ENCODE measurements at places on chromosomes 16 and 17. TPM values are rescaled to one million over a fixed set of nuclear protein-coding genes. Genes with fewer than 3 reads are reported as not detected.
A peak's percentile ranks its signal among the peaks of the same experiment; 100 is the strongest.

DNA sequence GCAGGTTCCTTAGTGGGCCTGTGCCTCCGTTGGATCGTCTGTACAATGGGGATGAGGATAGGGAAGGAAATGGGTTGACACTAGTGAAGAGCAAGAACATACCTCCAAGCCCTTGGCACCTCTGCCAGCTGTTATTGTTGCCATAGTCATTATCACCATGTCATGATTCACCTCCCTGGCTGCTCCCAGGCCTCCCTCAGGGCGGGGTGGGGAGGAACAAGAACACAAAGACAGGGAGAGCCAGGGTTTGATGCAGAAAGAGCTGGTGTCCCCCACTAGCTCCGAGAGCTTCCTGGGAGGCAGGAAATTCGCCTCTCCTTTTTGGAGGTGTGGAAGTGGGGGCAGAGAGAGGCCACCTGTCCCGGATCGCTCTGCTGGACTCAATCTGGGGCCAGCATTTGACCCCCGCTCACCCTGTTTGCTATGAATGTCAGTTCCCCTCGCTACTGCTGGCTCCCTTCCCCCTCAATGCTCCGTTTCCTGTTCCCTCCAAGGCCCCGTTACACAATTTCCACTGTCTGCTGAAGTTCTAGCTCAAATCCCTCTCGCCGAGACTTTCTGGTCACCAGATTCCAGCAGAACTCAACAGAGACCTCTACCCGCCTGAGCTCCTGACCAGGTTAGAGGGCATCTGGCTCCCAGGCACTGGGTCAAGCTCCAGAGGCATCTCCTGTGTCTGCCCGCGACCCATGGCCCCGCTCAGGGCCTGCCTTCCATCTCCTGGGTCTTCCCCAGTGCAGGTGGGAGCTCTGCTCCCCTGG lies 9.1 kb downstream of the TIMP2 start:
- no peak for DNase-seq
- H3K4me1 ChIP-seq: peaks cover 30% of the 10 kb centered on the region
- H3K4me3 ChIP-seq: no peak overlapping the region
- no peaks in the 10 kb centered on the region for H3K27me3 ChIP-seq

GRCh38 chr17:14921936-14922335 lies 343.2 kb downstream of the PMP22 start:
- no peaks in the 10 kb centered on the region for H3K36me3 ChIP-seq
- H3K4me1 ChIP-seq: no peaks in the 10 kb centered on the region
- no peak overlapping the region for H3K27ac ChIP-seq
- DNase-seq: no peak

- no peak overlapping the region for H3K27ac ChIP-seq
- peaks cover 19% of the 10 kb centered on the region for H3K4me1 ChIP-seq
- H3K36me3 ChIP-seq: no peaks in the 10 kb centered on the region
- no peaks in the 10 kb centered on the region for H3K27me3 ChIP-seq
- H3K4me3 ChIP-seq: peak overlapping the region; percentile 54
These were observed 3.6 kb upstream of the CBX4 start for GRCh38 chr17:79842656-79843473.

GRCh38 chr16:5450409-5451104 lies 353.0 kb upstream of the EEF2KMT start:
- no peaks in the 10 kb centered on the region for H3K36me3 ChIP-seq
- DNase-seq: no peak
- no peaks in the 10 kb centered on the region for H3K27me3 ChIP-seq
- no peak overlapping the region for H3K27ac ChIP-seq
- H3K4me1 ChIP-seq: no peaks in the 10 kb centered on the region

DNA sequence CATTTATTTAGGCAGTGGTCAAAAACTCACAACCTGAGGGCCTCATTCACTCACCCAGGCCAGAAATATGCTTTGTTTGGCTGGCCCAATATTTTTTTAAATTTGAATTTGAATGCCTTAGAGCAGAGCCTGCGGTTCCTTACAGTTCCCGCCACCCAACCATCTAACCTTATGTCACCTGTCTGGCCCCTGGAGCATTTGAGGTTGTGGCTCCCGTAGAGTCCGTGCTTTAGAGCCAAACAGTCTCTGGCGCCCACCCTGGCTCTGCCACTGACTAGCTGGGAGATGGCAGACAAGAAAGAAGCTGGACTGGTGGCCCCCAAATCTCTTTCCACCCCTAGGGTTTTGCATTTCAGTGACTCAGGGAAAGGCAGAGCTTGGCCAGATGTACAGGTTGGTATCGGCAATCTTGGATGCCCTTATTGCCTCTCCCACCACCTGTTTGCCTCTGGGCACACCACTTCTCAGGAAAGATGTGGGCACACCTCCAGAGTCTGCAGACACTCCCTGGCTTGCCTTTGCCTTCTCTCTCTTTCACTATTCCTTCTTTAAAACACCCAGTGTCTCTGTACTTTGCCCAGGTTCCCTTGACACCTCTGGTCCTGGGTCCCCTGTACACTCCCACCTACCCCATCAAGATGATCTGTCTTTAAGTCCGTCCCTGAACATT lies 1.9 kb upstream of the MAP3K14 start:
- H3K4me1 ChIP-seq: peaks cover 8% of the 10 kb centered on the region
- H3K27me3 ChIP-seq: no peaks in the 10 kb centered on the region
- DNase-seq: no peak
- H3K36me3 ChIP-seq: no peaks in the 10 kb centered on the region
- H3K4me3 ChIP-seq: no peak overlapping the region
- H3K27ac ChIP-seq: no peak overlapping the region

GRCh38 chr16:46582313-46582712 lies 38.9 kb downstream of the SHCBP1 start:
- no peaks in the 10 kb centered on the region for H3K36me3 ChIP-seq
- no peaks in the 10 kb centered on the region for H3K4me1 ChIP-seq
- H3K4me3 ChIP-seq: no peak overlapping the region

- DNase-seq: no peak
- H3K27me3 ChIP-seq: peaks cover 8% of the 10 kb centered on the region
- H3K4me3 ChIP-seq: peak within 1 kb of the TSS; percentile 33
- no peak within 1 kb of the TSS for H3K27ac ChIP-seq
- H3K36me3 ChIP-seq: no peaks in the 10 kb centered on the region
These were observed at the start of gene BEAN1 for GRCh38 chr16:66427036-66427860. Gene BEAN1, plus strand, starts transcription at chr16:66427295. Its CDS starts 10,382 bp downstream, at chr16:66437677.

DNA sequence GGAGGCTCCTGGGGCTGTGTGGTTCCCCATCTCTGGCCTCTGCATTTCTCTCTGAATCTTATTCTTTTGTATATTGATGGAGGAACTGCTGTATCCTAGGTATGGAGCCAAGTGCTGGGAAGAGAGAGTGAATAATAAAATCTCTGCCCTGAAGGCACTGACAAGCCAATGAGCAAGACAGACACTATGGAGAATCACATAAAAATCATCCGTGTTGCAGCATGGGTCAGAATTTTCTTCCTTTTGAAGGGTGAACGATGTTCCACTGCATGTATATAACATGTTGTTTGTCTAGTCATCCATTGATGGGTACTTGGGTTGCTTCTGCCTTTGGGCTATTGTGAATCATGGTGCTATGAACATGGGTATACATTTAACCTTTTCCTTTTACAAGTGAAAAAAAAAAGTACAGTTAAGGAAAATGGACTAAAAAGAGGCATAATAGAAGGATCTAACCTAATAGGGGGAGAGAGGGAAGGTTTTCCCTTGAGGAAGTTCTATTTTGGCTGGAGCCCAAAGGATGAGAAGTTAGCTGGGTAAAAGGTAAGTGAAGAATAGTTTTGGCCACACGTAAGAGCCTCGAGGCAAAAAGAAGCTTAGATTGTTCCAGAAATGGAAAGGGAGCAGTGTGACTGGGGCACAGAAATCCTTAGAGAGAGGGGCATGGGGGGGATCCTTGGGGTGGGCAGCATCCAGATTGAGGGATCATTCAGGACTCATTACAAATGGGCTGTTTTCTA lies 32.3 kb upstream of the GNA13 start:
- H3K27me3 ChIP-seq: no peaks in the 10 kb centered on the region
- no peak overlapping the region for H3K27ac ChIP-seq
- no peaks in the 10 kb centered on the region for H3K4me1 ChIP-seq
- H3K36me3 ChIP-seq: no peaks in the 10 kb centered on the region
- no peak for DNase-seq
- no peak overlapping the region for H3K4me3 ChIP-seq

Gene FMNL1
- total RNA-seq: 5.5 TPM
